ENCODE measurements at places on chromosomes 16 and 17.

GRCh38 chr16:78745108-78746019 lies 645.9 kb downstream of the WWOX start:
- no peak for DNase-seq

- peak; percentile 33 for DNase-seq
These were observed 508 bp downstream of the FLCN start for GRCh38 chr17:17236295-17237025.

- DNase-seq = peak; percentile 86
These were observed at the start of gene RPL19 for GRCh38 chr17:39200070-39200879. RPL19 (plus strand) TSS chr17:39200283; CDS start chr17:39200345, 62 bp downstream.

DNA sequence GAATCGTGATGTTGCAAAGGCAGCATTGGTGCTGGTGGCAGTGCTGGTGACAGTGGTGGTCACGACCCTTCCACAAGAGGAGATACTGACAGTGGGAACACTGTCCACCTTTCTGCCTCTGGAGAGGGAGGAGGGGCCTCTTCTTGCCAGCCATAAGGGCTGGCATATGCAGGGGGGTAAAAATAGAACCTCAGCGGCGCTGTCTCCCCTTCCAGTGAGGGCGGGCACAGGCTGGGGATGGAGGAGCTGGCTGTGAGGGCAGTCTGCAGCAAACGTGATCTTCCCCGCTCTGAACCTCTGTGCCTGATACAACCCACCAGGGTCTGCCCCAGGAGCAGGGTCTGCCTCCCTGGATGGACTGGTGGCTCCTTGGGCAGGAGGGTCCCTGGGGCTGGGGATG lies 3.4 kb downstream of the RAP1GAP2 start:
- DNase-seq = no peak

GRCh38 chr16:57032931-57033330 lies 43.6 kb downstream of the NLRC5 start:
- no peak for DNase-seq

GRCh38 chr16:67268136-67268579 lies 11.2 kb upstream of the PLEKHG4 start:
- DNase-seq = no peak

DNA sequence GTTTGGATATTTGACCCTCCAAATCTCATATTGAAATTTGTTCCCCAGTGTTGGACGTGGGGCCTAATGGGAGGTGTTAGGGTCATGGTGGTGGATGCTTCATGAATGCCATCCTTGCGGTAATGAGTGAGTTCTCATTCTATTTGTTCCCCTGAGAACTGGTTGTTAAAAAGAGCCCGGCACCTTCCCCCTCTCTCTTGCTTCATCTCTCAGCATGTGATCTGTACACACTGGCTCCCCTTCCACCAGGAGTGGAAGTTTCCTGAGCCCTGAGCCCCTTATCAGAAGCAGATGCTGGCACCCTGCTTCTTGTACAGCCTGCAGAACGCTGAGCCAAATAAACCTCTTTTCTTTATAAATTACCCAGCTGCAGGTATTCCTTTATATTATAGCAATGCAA lies 25.6 kb downstream of the PIK3R6 start:
- no peak for DNase-seq

- peak; percentile 62 for DNase-seq
These were observed 2.4 kb upstream of the CACNA1H start for GRCh38 chr16:1150511-1150982.

- no peak for DNase-seq
These were observed 41.5 kb upstream of the YPEL2 start for GRCh38 chr17:59289981-59290301.

DNA sequence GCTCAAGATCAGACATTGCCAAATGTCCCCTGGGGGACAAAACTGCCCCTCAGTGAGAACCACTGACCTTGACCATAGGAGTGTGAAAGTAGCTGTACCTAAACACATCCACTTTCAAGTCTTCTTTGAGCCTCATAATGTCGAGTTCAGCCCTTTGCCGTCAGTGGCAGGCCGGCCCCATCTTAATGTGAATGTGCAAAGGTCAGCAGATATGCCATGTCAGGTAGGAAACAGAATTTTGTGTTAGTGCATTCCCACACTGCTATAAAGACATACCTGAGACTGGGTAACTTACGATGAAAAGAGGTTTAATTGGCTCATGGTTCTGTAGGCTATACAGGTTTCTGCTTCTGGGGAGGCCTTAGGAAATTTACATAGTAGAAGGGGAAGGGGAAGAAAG lies 95.1 kb upstream of the PIRT start:
- DNase-seq = no peak

DNA sequence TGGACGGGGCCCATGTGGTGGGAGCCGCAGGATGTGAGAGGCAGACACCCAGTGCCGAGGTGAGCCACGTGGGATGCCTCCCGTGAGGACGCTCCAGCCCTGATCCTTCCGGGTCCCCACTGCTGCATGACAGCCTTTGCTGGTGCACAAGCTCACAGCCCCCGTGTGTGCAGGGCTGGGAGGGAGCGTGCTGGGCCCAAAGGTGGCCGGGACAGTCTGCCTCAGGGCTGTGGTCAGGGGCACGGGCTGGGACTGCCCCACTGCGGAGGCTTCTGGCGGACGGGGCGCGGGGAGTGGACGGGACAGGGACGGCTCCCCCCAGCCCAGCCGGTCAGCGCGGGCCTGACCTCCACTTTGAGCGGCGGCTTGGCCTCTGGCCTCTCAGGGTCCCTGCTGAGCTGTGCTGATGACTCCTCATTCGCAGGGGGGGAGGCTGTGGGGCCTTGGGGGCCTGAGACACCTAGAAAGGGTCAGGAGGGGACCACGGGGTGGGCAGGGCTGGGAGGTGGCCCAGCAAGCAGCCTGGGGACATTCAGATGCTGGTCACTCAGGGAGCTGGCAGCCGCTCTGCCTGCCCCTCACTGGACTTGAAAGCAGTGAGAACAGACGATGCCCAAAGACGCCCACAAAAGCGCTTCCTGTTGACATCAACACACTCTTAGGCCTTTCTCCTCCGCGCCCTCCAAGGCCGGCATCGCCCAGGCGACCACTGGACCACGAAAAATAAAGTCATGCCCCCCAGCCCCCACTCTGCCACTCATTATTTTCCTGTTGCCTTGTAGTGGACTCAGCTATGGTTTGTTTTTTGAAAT lies 9.3 kb upstream of the METRNL start:
- DNase-seq = no peak

Data from iPS-NIHi11 (cell line).